ENCODE measurements at places on chromosomes 6 and 20. TPM values are rescaled to one million over a fixed set of nuclear protein-coding genes. Genes with fewer than 3 reads are reported as not detected.

The PHACTR1 gene
- not detected for total RNA-seq

The IMPG1 gene
- not detected for total RNA-seq

The PROKR2 gene
- not detected for total RNA-seq

The GHRH gene
- not detected for total RNA-seq

The FOXQ1 gene
- 5.2 TPM for total RNA-seq

The TRIM10 gene
- total RNA-seq = not detected

The OPRL1 gene
- 0.97 TPM for total RNA-seq

The CCDC170 gene
- 0.12 TPM for total RNA-seq

The POU5F1 gene
- total RNA-seq = 7.2 TPM

The TMEM63B gene
- 14.8 TPM for total RNA-seq

The SCRT2 gene
- total RNA-seq = not detected

The MAFB gene
- total RNA-seq = 0.11 TPM

The CST3 gene
- total RNA-seq = 426 TPM

The CGA gene
- total RNA-seq = 0.23 TPM

The C20orf96 gene
- 11.4 TPM for total RNA-seq

The PI16 gene
- not detected for total RNA-seq

The ZNFX1 gene
- total RNA-seq = 22.4 TPM

The EDN1 gene
- 37.9 TPM for total RNA-seq

The APOM gene
- total RNA-seq = 3.7 TPM

The STK4 gene
- 14.0 TPM for total RNA-seq

The HLA-DMA gene
- 2.6 TPM for total RNA-seq

The RSPH4A gene
- 0.15 TPM for total RNA-seq

The AKAP7 gene
- total RNA-seq = 2.5 TPM

The LY6G6C gene
- 0.23 TPM for total RNA-seq

The HCK gene
- total RNA-seq = 0.20 TPM

The HCRTR2 gene
- not detected for total RNA-seq

The LY86 gene
- total RNA-seq = not detected

The EPHA7 gene
- 0.05 TPM for total RNA-seq

The SLC26A8 gene
- 0.08 TPM for total RNA-seq

The MRPS26 gene
- 107 TPM for total RNA-seq

The CNR1 gene
- 1.9 TPM for total RNA-seq

The TTBK1 gene
- 0.02 TPM for total RNA-seq

The PTCHD4 gene
- 0.07 TPM for total RNA-seq

The MOG gene
- total RNA-seq = not detected

The TUBB2B gene
- 15.2 TPM for total RNA-seq

The PSORS1C1 gene
- 4.2 TPM for total RNA-seq

The SEMG1 gene
- total RNA-seq = not detected

The ADGB gene
- total RNA-seq = not detected

The STMN3 gene
- 7.7 TPM for total RNA-seq

The TULP1 gene
- total RNA-seq = not detected

The UBD gene
- 1.0 TPM for total RNA-seq

The NKX2-4 gene
- not detected for total RNA-seq

The OR2H2 gene
- total RNA-seq = not detected

The MAS1 gene
- not detected for total RNA-seq

The TREM1 gene
- 0.17 TPM for total RNA-seq

The COX4I2 gene
- total RNA-seq = not detected

The TMEM181 gene
- total RNA-seq = 14.1 TPM

The GNAS-AS1 gene
- total RNA-seq = not detected

The CUL9 gene
- 10.1 TPM for total RNA-seq
